ENCODE measurements at places on chromosomes 4 and X. TPM values are rescaled to one million over a fixed set of nuclear protein-coding genes. Genes with fewer than 3 reads are reported as not detected.

The DDIT4L gene
- 2.3 TPM for polyA plus RNA-seq

- DNase-seq = no peak
These were observed 174.2 kb upstream of the DMD start for GRCh38 chrX:33385546-33385945.

DNA sequence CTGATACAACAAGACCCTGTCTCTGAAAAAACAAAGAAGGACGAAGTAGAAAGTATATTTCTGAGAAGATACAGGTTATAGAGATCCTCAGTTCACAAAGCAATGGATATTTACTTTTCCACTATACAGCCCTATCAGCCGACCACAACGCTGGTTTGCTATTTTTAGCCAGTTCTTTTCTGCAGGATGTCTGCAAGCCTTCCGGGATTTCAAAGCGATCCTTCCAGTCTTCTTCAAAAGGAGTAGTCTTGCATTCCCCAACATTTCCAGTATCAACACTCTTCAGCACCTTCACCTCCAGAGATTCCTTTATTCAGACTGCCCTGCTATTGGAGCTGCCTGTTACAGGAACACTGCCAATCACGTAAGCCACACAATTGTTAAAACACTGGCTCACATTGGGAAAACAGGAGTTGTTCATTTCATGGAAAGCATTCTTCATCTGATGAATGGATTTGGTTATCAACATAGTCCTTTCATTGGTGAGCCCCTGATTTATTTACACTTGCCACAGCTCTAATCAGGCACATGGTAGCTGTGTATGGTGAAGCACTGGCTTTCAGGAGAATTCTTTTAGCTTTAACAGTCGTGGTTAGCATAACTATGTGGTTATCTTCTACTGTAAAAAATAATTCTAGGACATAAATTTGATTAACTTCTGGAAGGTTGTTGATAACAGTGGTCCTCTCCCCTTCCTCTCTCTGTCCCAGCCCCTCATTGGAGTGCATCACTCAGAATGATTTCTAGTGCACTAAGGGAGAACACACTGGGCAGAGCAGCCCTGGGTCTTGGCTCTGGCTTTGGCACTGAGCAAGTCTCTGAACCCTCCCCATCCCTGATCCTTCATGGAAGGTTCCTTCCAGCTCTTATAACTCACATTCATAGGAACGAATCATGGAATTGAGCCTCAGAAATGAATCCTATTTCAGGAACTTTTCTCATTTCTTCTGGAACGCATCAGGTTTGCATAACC is 109.9 kb upstream of the SORBS2 start:
- no peak for DNase-seq

- no peak for DNase-seq
These were observed 23.3 kb upstream of the FRAS1 start for GRCh38 chr4:78033861-78034260.

DNA sequence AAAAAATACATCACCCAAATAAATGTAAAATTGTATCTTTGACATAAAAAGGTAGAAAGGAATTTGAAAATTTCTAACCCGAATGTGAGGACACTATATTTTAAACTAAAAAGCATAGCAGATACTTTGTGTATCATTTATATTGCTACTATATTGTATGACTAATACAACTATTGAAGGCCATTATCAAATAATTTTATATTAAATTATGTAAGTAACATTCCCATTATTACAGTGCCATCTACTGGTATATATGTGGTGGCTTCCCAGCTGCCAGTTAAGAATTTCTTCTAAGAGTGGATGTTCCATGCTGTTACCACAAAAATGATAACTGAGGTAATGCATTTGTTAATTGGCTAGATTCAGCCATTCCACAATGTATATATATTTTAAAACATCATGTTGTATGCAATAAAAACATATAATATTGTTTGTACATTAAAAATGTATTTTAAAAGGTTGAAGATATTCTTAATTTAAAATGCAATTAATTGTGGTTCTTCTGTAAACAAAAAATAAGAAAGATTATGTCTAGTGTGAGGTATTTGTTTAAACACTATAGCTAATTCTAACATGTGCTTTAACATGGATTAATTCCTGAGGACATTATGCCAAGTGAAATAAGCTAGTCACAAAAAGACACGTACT is 65.3 kb downstream of the EGF start:
- no peak for DNase-seq

Measured in right cardiac atrium (tissue), 5 donors.